ENCODE measurements at places on chromosomes 2 and 18.

DNA sequence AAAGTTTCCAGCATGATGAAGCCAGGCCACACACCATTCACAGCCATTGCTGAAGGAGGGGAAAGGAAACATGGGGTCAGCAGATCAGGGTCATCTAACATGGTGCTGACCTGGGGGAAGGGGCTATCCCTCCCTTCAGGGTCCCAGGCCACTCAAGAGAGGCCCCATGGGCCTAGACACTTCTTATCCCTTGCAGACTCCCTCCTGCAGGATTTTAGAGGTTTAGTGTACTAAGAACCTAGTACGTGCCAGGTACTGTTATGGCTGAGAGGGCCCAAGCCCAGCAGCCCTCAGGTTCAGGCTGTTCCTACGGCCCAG is 8.8 kb downstream of the KHK start:
- no peak for DNase-seq

- no peak for DNase-seq
These were observed 122.4 kb upstream of the LINC00305 start for GRCh38 chr18:64271246-64271645.

DNA sequence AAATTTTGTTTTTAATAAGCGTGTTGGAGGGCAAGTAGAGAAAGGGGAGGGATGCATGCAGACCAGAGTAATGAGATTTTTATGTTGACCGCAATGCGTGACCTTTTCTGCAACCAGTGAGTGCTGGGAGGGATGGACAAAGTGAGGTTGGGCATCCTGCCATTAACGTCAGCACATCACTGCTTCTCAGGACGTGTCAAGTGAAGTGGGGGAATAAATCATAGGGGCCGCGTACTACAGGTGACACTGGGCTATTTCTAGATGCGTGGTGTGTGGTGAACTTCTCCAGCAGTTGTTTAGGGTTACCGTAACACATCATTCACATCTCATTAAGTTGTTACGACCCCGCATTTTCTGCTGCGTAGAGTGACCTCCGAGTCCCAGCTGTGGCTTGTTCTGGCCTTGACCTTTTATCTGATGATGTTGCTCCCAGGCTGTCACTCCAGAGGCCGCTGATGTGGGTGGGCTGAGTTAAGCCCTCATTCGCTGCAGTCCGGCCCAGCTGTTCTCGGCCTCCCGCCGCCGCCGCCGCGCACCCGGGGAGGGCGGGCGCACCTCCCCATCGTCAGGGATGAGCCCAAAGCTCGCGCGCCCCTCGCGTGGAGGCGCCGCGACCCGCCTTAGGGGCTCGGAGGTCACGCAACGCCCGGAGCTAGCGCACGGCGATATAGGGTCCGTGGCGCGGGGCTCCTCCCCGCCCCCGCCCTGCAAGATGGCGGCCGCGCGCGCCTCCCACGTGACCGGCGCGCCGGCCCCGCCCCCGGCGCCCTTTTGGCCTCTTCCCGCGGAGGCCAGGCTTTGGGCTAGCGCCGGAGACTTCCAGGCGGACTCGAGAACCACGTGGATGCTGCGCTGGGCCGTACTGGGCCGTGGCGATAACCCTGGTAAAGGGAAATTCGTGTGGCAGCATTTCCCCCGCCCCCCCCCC is 3.5 kb downstream of the ZCCHC2 start:
- peak; percentile 92 for DNase-seq

GRCh38 chr2:16071039-16071864 is 130.9 kb downstream of the MYCN start:
- no peak for DNase-seq

DNA sequence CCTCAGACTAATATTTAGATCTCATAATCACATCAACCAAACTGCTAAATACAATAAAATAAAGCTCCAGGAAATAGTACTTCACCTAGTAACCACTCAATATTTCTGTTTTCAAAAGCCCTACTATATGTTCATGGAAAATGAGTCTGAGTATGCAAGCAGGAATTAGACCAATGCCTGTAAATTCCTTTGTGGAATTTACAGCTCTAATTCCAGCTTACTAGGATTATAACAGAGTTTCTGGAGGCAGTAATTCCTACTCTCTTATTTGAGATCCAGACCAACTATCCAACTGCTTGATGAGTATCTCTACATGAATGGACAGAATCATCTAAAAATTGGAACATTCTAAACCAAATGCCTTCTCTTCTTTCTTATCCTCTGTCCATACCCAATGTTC is 11.6 kb downstream of the CDKL4 start:
- no peak for DNase-seq

- DNase-seq = peak; percentile 80
These were observed 207.9 kb downstream of the ARL4C start for GRCh38 chr2:234288974-234289455.

DNA sequence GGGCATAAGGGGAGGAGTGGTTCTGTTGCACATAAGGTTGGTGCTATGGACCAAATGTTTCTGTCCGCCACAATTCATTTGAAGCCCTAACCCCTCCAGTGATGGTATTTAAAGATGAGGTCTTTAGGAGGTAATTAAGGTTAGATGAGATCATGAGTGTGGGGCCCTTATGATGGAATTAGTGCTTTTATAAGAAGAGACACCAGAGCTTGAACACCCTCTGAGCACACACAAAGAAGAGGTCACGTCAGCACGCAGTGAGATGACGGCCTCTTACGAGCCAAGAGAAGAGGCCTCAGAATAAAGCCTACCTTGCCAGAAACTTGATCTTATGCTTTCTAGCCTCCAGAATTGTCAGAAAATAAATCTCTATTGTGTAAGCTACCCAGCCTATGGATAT is 386.4 kb upstream of the CYRIA start:
- no peak for DNase-seq
